ENCODE measurements at places on chromosomes 6 and 20.
A peak's percentile ranks its signal among the peaks of the same experiment; 100 is the strongest.

DNA sequence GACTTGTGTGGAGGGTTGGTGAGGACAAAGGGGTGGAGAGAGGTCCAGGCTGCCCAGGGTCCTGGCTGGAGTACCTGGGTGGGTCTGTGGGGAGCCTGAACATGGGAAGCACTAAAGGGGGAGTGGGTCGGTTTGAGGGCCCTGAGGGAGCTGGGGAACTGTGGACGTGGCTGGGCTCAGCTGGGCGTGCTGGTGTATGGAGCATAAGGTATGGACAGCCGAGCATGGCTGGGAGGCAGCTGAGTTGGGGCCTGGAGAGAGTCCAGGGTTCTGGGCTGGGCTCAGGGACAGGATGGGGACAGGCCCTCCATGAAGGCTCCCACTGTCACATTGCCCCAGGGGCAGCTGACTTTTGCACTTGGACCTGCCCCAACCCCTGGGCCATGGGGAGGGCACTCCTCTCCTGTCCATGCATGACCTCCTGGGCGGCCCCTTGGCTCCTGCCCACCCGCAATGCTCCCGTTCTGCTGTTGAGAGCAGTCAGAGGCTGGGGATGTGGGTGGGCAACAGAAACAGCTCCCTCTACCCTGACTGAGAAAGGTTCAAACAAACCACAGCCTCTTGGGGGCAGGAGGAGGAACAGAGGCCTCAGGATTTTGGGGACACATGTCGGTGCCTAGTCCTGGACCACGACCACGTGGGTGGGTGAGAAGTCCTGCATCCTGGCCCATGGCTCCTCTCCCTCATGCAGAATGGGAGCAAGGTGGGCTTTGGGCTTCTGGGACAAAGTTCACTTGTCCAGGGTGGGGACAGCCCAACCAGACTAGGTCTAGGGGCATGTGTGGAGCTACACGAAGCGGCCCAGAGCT, 4.5 kb downstream of the C20orf204 start:
- peaks cover 13% of the 10 kb centered on the region for H3K4me1 ChIP-seq
- DNase-seq, result no peak
- no peaks in the 10 kb centered on the region for H3K36me3 ChIP-seq
- H3K4me3 ChIP-seq, result no peak overlapping the region

- DNase-seq, result no peak
- peaks cover 27% of the 10 kb centered on the region for H3K4me1 ChIP-seq
- H3K4me3 ChIP-seq, result no peak overlapping the region
- H3K27ac ChIP-seq, result peak overlapping the region; percentile 30
- H3K27me3 ChIP-seq, result no peaks in the 10 kb centered on the region
Measured at GRCh38 chr6:16698997-16699868, 62.0 kb downstream of the ATXN1 start.

GRCh38 chr6:103193413-103193812, 1666.3 kb downstream of the HACE1 start:
- no peaks in the 10 kb centered on the region for H3K36me3 ChIP-seq
- no peaks in the 10 kb centered on the region for H3K27me3 ChIP-seq
- H3K27ac ChIP-seq, result no peak overlapping the region

DNA sequence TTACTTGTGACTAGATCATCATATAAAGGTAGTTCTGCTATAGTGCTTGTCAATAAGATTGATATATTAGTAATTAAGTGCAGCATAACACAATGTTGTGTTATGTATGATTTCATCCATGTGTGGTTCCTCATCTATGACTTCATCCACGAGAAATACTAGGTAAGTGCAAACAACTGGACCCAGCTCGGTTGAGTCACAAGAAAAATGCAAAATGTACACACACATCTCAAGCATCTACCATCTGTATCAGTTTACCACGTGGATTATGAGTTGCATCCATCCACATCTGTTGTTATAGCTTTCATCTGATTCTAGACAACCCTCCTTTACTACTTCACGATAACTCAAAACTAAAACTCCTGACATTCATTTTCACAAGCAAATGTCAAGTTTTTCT, 517.0 kb upstream of the CITED2 start:
- no peak for DNase-seq
- H3K4me1 ChIP-seq, result peaks cover 24% of the 10 kb centered on the region
- H3K36me3 ChIP-seq, result no peaks in the 10 kb centered on the region
- no peak overlapping the region for H3K27ac ChIP-seq
- H3K27me3 ChIP-seq, result no peaks in the 10 kb centered on the region
- no peak overlapping the region for H3K4me3 ChIP-seq

GRCh38 chr6:129599467-129599866, 110.5 kb downstream of the ARHGAP18 start:
- no peak for DNase-seq
- peaks cover under 1% of the 10 kb centered on the region for H3K36me3 ChIP-seq
- no peak overlapping the region for H3K4me3 ChIP-seq
- H3K27me3 ChIP-seq, result no peaks in the 10 kb centered on the region
- peaks cover 6% of the 10 kb centered on the region for H3K4me1 ChIP-seq
- H3K27ac ChIP-seq, result no peak overlapping the region

DNA sequence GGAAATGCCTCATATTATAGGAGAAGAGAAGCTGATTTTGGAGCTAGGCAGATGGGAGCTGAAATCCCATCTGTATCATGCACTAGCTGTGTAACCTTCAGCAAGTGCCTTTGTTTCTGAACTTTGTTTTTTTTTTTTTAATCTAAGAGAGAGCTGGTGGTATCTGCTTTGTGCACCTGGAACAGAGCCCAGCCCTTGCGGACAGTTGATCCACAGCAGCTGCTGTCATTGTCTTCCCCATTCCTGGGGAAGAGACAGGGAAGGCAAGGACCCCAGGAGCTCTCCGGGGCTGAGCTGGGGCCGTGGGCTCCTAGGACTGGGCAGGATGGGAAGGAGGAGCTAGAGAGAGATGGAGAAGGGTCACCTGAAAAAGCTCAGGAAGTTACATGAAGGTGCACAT, 92.1 kb downstream of the SYNJ2 start:
- H3K4me3 ChIP-seq, result no peak overlapping the region
- peaks cover 5% of the 10 kb centered on the region for H3K4me1 ChIP-seq
- H3K27me3 ChIP-seq, result no peaks in the 10 kb centered on the region
- no peak for DNase-seq
- H3K27ac ChIP-seq, result no peak overlapping the region
- H3K36me3 ChIP-seq, result peaks cover 14% of the 10 kb centered on the region

- no peak for DNase-seq
- no peaks in the 10 kb centered on the region for H3K27me3 ChIP-seq
- no peaks in the 10 kb centered on the region for H3K36me3 ChIP-seq
- H3K4me3 ChIP-seq, result no peak overlapping the region
Measured at GRCh38 chr20:35517125-35517524, 12.3 kb downstream of the C20orf173 start.

GRCh38 chr20:40738976-40739375, 49.9 kb upstream of the MAFB start:
- no peaks in the 10 kb centered on the region for H3K36me3 ChIP-seq
- no peaks in the 10 kb centered on the region for H3K4me1 ChIP-seq
- peaks cover 12% of the 10 kb centered on the region for H3K27me3 ChIP-seq
- no peak for DNase-seq
- H3K27ac ChIP-seq, result no peak overlapping the region
- H3K4me3 ChIP-seq, result no peak overlapping the region

GRCh38 chr6:50963952-50964351, 145.3 kb downstream of the TFAP2B start:
- no peaks in the 10 kb centered on the region for H3K36me3 ChIP-seq
- H3K27me3 ChIP-seq, result peaks cover 2% of the 10 kb centered on the region
- H3K4me1 ChIP-seq, result no peaks in the 10 kb centered on the region
- no peak overlapping the region for H3K27ac ChIP-seq

GRCh38 chr20:5214826-5215225, 88.0 kb downstream of the CDS2 start:
- no peak for DNase-seq
- H3K4me3 ChIP-seq, result no peak overlapping the region
- H3K36me3 ChIP-seq, result peaks cover 3% of the 10 kb centered on the region
- no peaks in the 10 kb centered on the region for H3K4me1 ChIP-seq
- no peaks in the 10 kb centered on the region for H3K27me3 ChIP-seq

- no peak overlapping the region for H3K4me3 ChIP-seq
- no peak for DNase-seq
- H3K36me3 ChIP-seq, result no peaks in the 10 kb centered on the region
- no peak overlapping the region for H3K27ac ChIP-seq
- no peaks in the 10 kb centered on the region for H3K4me1 ChIP-seq
Measured at GRCh38 chr20:55415567-55416142, 589.7 kb downstream of the CBLN4 start.

DNA sequence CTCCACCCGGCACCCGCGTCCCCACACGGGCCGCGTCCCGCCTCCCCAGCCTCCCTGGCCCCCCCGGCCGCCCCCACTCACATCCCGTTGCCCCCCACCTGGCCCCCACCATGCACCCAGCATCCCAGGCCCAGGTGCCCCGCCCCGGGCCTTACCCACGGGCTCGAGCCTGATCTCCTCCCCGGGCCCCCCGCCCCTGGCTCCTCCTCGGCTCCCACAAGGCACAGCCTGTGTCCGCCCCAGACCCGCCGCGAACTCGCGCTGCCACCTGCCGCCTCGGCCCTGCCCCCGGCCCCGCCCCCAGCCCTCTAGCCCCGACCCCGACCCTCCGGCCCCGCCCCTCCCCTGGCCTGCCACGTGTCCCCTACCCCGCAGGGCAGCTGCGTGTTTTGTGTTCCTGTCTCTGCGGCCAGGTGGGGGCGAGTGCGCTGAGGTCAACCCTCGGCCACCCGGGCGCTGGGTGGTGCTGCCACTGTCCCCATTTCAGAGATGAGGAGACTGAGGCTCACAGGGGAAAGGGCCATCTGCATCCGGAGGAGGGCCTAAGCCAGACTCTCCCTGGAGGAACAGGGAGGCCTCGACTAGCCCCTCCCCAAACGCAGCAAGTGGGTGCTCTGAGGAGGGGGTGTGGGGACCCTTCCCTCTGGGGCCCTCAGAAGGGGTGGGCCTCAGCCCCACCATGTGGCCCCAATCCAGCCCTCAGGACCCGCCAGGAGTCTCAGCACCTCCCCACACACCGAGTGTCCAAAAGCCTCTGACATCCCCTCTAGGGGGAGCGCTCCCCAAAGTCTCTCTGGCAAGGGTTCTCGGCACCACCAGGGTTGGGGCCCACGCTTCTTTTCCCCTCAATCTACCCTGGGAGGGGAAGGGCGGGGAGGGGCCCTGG, 99.8 kb downstream of the TAF4 start:
- no peaks in the 10 kb centered on the region for H3K4me1 ChIP-seq
- no peak overlapping the region for H3K4me3 ChIP-seq
- H3K27ac ChIP-seq, result no peak overlapping the region
- no peak for DNase-seq

DNA sequence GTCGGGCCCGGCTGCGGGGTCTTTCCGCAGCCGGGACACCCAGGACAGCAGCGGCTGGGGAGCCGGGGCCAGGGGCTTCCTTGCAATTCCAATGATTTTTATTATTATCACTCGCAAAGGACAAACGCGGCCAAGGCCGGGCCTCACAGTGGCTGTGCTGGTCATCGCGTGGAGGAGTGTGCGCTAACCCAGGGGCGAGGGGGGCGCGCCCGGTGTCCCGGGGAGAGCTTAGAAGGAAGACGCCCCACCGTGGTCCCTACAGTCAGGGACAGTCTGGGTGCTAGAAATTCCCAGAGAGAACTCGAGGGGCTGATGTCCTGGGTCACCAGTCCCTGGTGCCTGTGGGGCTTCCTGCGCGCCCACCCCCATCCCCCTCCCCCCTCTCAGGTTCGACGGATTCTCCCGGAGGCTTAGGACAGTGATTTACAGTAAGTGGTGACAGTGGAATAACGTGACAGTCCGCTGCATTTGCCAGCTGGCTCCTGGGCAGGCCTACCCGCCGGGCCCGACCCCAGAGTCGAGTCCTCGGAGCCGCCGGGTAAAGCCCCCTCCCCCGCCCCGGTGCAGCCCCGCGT, 9.5 kb downstream of the FOXC1 start:
- H3K4me1 ChIP-seq, result no peaks in the 10 kb centered on the region
- H3K27me3 ChIP-seq, result peaks cover 73% of the 10 kb centered on the region
- no peak overlapping the region for H3K27ac ChIP-seq
- H3K4me3 ChIP-seq, result no peak overlapping the region
- peaks cover 3% of the 10 kb centered on the region for H3K36me3 ChIP-seq
- no peak for DNase-seq

DNA sequence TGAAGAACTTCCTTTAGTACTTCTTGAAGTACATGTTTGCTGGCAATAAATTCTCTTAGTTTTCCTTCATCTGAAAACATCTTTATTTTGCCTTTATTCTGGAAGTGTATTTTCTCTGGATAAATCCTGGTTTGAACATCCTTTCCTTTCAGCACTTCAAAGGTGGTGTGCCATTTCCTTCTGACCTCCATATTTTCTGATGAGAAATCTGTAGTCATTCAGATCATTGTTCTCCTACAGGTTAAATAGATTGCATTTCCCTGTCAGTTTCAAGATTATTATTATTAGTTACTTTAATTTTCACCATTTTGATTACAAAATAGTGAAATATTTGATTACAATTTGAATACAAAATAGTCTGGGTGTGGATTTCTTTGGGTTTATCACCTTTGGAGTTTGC, 134.5 kb downstream of the CDH26 start:
- H3K27me3 ChIP-seq, result peaks cover 16% of the 10 kb centered on the region
- H3K4me1 ChIP-seq, result no peaks in the 10 kb centered on the region
- no peak overlapping the region for H3K4me3 ChIP-seq
- H3K27ac ChIP-seq, result no peak overlapping the region

DNA sequence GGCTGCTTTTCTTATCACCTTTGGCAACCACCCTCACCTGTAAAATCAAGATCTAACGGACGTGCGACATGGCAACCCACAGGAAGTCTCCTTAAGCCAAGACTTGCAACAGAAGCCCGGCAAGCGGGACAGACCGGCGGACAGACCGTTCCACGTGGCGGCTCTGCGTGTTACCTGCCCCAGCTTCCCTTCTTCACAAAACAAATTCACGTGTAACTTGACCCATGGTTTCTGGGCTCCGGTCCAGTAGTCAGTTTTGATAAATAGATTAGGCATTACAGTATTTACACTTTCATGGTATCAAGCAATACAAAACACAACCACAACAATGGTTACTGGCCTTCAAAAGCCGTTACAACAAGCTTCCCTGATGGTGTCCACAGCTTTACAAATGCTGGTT, 133.8 kb downstream of the PRND start:
- H3K27ac ChIP-seq, result no peak overlapping the region
- no peak overlapping the region for H3K4me3 ChIP-seq
- peaks cover 28% of the 10 kb centered on the region for H3K36me3 ChIP-seq
- peaks cover 5% of the 10 kb centered on the region for H3K4me1 ChIP-seq
